ENCODE measurements at places on chromosomes 2 and 18.

- DNase-seq, result no peak
Observed at GRCh38 chr18:23772327-23773024, 83.2 kb downstream of the LAMA3 start.

GRCh38 chr2:151824886-151825285 lies 3.3 kb downstream of the ARL5A start:
- no peak for DNase-seq

GRCh38 chr2:111950236-111950635 lies 51.8 kb downstream of the MERTK start:
- no peak for DNase-seq

GRCh38 chr2:194383401-194383800 lies 1273.6 kb upstream of the SLC39A10 start:
- no peak for DNase-seq

DNA sequence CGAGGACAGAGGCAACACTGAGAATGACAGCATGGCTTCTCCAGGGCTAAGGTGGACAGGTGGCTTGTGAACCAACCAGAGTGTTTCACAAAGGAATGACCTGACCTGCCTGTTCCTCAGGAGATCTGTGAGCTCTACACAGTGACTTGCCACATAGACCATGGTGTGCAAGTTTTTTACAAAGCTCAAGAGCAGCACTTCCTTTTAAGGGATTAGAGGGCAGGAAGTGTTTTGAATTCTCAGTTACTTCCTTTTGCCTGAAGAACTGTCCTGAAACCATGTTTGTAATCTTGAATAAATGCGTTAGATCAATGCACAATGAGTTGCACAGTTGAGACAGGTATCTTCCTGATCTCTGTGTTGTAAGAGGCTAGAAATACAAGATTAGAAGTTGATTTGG lies 421.9 kb downstream of the THSD7B start:
- no peak for DNase-seq

DNA sequence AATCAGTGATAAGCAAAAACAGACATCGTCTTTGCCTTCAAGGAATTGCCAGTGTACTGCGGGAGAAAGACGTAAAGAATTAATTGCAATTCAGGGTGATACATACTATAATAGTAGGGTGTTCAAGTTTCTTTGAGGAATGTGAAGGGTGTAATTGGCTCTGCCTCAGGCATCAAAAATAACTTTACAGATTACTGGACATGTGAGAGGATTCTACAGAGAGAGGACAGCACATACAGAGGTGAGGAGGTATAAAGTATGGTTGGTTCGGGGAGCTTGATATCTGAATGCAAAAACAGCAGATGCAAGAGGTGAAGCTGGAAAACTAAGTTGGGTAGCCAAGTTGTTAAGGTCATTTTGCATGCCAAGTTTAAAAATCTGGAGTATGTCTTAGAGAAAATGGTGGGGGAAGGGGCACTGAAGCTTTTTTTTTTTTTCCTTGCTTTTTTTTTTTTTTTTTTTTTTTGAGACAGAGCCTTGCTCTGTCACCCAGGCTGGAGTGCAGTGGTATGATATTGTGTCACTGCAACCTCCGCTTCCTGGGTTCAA lies 227.5 kb upstream of the FOSL2 start:
- DNase-seq, result no peak

GRCh38 chr2:67616749-67617148 lies 219.6 kb downstream of the ETAA1 start:
- no peak for DNase-seq

DNA sequence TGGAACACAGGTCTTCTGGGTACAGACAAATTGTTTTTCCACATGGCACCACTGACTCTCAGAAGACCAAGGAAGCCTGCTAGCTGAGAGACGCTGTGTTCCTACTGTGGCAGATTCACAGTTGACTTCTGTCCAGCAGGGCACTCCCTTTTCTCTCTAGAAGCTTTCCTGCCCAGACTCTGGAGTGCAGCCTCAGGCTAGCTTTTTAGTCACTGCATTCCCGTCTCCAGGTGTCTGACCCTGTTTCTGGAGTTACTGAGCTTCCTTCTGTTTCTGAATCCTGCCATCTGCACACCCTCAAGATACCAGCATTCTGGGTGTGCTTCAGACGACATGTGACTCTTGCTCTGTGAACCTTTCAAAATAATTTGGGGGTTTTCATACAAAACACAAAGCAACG lies 125.1 kb downstream of the TMEM200C start:
- DNase-seq, result no peak

All from activated CD4-positive, alpha-beta T cell treated with anti-CD3 and anti-CD28 coated beads, Interleukin-2, amount 50 U/mL, for 1 hour (primary cell).